ENCODE measurements at places on chromosomes 11 and 22. TPM values are rescaled to one million over a fixed set of nuclear protein-coding genes. Genes with fewer than 3 reads are reported as not detected.

Gene MS4A4A
- total RNA-seq = not detected

Gene ARHGEF17
- total RNA-seq = 49.5 TPM

Gene USP2
- 0.06 TPM for total RNA-seq

Gene HSPB2
- not detected for total RNA-seq

Gene NPAS4
- total RNA-seq = not detected

Gene CECR2
- total RNA-seq = under 0.01 TPM

Measured in bladder microvascular endothelial cell (primary cell).